HuH-7 (cell line): ENCODE measurements at places on chromosomes 6 and 20.

DNA sequence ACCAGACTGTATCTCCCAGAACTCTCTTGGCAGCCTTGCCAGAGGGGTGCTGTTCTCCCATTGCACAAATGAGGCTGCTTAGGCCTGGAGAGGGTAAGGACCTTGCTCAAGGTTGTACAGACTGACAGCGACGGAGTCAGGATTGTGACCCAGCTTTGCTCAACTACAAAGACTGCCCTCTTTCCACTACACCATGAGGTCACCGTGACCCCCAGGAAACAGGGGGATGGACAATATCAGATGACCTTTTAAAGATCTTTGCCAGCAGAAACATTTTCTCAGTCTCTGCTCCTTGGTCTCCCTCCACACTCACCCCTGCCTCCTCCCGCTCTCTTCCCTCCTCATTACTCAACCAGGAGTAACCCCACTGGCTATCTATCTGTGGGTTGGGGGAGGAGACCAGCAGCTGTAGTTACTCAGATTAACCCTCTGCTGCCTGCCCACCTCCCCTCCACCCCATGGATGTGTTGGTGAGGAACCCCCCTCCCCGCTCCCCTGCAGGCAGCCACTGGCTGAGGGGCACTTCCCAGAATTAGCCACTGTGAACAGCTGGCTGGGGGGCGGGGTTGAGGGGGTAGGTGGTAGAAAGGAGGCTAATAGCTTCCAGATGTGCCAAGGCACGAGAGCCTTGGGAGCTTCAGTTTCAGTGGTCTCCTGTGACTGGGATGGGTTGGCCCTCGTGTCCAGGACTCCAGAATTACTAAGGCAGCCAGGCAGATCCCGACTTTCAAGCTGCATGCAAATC, 26.9 kb upstream of the MRPS18A start:
- no peak for DNase-seq

DNA sequence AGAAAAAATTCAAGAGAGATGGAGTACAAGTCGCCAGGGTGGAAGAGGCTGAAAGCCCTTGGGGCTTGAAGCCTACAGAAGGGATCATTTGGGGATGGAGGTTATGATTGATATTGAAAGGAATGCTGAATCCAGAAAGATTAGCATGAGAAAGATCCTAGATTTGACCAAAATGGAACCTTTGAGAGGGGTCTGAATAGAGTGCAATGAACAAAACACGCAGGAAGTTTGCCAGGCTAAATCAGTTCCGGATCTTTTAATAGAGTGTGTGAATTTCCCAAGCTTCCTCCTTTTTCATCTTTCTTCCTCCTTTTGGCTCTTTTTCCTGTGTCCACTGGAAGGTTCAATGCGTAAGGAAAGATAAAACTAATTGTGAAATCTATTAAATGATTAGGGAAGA, 15.3 kb downstream of the IPCEF1 start:
- no peak for DNase-seq

DNA sequence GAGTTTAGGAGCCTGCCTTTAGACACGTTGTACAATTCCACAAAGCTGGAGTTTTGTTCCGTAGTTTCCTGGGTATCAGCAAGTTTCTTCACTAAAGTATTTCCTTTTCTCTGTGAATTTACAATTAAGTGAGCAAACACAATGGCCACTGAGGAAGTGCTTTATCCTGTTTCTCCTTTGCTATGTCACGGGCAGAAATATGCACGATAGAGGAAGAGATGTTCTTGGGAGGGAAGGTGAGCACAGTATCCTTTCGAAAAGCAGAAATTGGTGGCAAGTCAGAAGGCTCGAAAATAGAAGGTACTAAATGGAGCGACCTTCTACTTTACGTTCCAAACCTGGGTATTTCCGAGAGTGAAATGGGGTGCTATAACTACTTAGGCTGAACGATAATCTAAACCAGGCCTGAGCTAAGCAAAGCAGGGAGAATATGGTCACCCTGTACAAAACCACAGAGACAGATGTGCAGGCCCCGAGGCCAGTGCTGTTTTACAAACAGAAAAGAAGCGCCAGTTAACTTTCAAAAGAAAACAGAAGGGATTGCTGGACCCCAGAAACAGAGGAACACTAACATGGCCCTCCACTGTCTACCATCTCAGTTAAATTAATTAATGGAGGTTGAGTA, 259.6 kb downstream of the TBC1D7 start:
- DNase-seq, result no peak

- DNase-seq, result peak; percentile 17
These were observed 57.2 kb upstream of the ARHGAP18 start for GRCh38 chr6:129766959-129767728.

DNA sequence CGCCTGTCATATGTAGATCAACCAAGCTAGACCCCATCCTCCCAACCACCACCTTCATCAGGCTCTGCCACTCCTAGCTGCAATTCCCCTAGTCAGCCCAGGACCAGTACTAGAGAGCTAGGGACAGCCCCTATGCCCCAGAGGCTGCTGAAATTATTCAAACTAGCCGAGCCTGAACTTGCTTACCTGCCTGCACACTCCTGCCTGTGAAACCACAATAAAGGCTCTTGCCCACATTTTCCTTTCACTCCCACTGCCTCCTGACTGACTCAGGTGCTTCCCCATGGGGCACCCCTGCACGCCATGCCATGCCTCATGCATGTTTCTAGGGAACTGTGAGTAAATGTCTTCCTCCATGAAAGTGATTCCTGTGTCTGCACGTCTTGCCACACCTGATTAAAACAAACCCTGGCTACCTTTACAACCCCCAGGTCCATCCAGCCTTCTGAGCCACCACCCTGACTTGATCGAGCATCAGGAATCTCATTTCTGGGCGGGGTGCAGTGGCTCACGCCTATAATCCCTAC, 66.5 kb upstream of the IER3 start:
- DNase-seq, result no peak

DNA sequence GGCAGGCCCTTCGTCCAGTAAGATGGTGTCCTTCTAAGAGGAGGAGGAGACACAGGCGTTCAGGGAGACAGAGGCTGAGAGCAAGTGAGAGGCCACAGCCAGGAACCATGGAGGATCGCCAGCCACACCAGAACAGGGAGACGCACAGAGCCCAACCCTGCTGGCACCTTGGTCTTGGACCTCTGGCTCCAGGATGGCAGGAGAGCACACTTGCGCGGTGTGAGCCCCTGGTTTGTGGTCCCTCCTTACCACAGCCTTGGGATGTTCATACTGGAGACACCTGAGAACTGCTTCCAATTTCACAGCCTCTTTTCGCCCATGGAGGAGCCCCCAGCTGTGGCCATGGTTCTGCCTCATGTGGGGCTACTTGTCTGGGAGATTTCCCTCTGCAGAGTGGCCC, 222.4 kb downstream of the DLL1 start:
- DNase-seq, result no peak

DNA sequence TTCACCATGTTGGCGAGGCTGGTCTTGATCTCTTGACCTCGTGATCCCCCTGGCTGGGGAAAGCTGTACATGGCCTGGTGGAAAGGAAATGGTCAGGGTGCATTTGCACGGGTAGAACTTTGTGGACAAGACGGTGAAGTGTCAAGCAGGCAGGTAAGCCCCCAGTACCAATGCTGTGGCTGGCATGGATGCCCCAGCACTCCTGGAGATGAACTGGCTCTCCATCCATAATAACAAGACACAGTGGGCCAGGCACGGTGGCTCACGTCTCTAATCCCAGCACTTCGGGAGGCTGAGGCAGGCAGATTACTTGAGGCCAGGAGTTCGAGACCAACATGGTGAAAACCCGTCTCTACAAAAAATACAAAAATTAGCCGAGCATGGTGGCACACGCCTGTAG, 37.3 kb upstream of the TMEM181 start:
- DNase-seq, result no peak

DNA sequence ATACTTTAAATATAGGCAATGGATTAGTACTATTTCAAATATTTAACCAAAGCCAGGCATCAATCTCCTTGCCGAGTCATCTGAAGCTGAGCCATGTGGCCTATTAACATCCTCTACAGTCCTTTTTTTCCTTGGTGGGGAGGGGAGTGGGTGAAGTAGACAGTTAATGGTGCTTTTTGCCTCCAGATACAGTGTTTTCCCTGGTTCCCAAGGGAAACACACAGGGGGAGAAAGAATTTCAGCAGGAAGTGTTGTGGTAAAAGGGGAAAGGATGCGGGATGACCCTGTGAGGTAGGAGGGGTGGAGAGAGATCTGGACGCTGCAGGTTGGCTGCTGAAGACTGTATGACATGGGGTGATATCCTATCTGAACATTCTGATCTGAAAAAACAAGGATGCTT, 9.6 kb downstream of the CLDN20 start:
- DNase-seq, result no peak

DNA sequence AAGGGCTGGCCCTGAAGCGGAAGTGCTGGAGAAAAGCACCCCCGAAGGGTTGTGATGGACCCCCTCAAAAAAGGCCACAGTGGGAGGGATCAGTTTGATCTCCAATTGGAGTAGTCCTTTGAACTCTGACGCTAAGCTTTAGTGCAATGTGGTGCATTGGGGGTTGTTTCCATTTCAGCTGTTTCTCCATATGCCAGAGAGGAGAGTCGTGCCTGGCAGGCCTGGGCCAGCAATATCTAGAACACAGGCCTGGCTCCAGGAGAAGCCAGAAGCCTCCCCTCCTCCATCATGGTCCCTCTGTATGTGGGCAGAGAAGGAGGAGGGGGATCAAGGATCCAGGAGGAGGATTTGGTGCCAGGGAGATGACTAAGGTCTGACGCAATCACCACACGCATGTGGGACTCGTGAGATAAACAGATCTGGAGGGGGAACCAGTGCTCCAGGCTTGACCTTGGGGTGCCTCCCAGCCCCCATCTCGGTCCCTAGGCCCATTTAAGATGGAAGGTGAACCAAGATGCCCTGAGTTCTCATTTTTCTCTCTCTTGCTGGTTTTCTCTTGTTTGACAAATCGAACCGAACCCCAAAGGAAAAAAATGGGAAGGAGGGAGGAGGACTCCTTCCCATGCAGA, 517.4 kb upstream of the JARID2 start:
- DNase-seq, result no peak

GRCh38 chr6:75272145-75272840, 12.3 kb downstream of the TMEM30A start:
- no peak for DNase-seq

- no peak for DNase-seq
These were observed 69.7 kb downstream of the TCP11 start for GRCh38 chr6:35071347-35071994.
